Karpas-422 (cell line): ENCODE measurements at places on chromosomes 7 and 10. TPM values are rescaled to one million over a fixed set of nuclear protein-coding genes. Genes with fewer than 3 reads are reported as not detected.

- H3K4me3 ChIP-seq: no peak overlapping the region
Measured at GRCh38 chr10:123140983-123141390, 5.2 kb downstream of the HMX3 start.

DNA sequence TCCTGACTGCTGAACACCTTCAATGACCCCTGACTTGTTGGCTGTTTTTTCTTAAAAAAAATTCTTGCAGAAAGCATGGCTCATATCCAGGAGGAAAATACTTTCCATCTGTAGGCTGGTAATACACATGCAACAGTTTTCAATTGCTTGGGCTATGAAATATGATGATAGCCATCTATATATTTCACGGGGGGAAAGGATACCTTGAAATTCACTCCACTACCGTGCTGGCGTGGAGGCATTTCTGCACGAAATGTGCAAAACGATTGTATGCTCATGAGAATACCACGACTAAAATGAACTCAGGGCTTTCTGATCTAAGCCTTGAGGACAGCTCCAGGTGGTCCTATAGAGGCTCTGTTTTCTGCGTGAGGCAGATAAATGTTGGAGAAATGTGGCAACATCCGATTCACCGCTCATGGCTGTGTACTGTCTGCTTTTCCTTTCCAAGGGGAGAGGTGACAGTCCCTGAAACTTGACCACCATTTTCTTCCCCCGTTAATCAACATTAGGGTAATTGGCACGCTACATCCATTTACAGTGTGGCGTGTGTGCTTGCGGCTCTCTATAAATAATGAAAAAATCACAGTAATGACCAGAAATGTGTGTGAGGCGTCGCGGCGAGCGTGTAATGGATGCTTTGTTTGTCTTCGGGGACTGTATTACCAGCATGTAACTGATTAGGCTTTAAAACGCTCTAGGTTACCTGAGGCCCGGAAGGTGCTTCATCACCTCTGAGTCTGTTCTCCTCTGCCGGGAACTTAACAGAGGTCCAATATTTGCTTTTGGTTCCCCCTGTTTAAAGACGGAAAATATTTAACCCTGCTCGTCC, 12.8 kb upstream of the CARD11 start:
- no peaks in the 10 kb centered on the region for H3K4me1 ChIP-seq
- no peaks in the 10 kb centered on the region for H3K27me3 ChIP-seq
- DNase-seq: no peak
- H3K36me3 ChIP-seq: no peaks in the 10 kb centered on the region
- no peak overlapping the region for H3K27ac ChIP-seq

- peaks cover 62% of the 10 kb centered on the region for H3K4me1 ChIP-seq
- no peaks in the 10 kb centered on the region for H3K27me3 ChIP-seq
- H3K36me3 ChIP-seq: peaks cover 12% of the 10 kb centered on the region
- DNase-seq: peak; percentile 90
- peak overlapping the region; percentile 93 for H3K27ac ChIP-seq
- H3K4me3 ChIP-seq: peak overlapping the region; percentile 42; the same call in 1 of the 2 replicates
Measured at GRCh38 chr10:79286318-79286951, 60.8 kb upstream of the PPIF start.

- H3K27ac ChIP-seq: no peak overlapping the region
- no peak overlapping the region for H3K4me3 ChIP-seq
- H3K36me3 ChIP-seq: no peaks in the 10 kb centered on the region
Measured at GRCh38 chr7:106484562-106484961, 176.4 kb downstream of the CCDC71L start.

- no peak overlapping the region for H3K4me3 ChIP-seq
- H3K4me1 ChIP-seq: no peaks in the 10 kb centered on the region
- no peaks in the 10 kb centered on the region for H3K36me3 ChIP-seq
- H3K27me3 ChIP-seq: no peaks in the 10 kb centered on the region
Measured at GRCh38 chr10:27446091-27446918, 57.8 kb upstream of the RAB18 start.

GRCh38 chr10:62048919-62049623, 147.6 kb downstream of the ARID5B start:
- no peaks in the 10 kb centered on the region for H3K36me3 ChIP-seq
- H3K4me1 ChIP-seq: peaks cover 75% of the 10 kb centered on the region
- DNase-seq: no peak
- H3K27me3 ChIP-seq: no peaks in the 10 kb centered on the region
- peak overlapping the region; percentile 20; the same call in 1 of the 2 replicates for H3K4me3 ChIP-seq

The HABP2 gene
- not detected in 2 replicates for total RNA-seq

The GPR26 gene
- total RNA-seq: not detected in 2 replicates

The GIMAP6 gene
- total RNA-seq: not detected in 2 replicates

The PNLIPRP3 gene
- not detected in 2 replicates for total RNA-seq
